ENCODE measurements at places on chromosomes 11 and 22. TPM values are rescaled to one million over a fixed set of nuclear protein-coding genes. Genes with fewer than 3 reads are reported as not detected.

PATE2 gene
- total RNA-seq, result 0.18 TPM

SEPTIN5 gene
- 18.4 TPM for total RNA-seq

MFRP gene
- 0.08 TPM for total RNA-seq

PANX2 gene
- 0.90 TPM for total RNA-seq

OOSP2 gene
- total RNA-seq, result not detected

EXPH5 gene
- total RNA-seq, result 1.1 TPM

THYN1 gene
- total RNA-seq, result 25.0 TPM

RAB1B gene
- total RNA-seq, result 85.1 TPM

CHID1 gene
- total RNA-seq, result 35.1 TPM

AIFM3 gene
- total RNA-seq, result 0.45 TPM

Measured in fibroblast of the aortic adventitia (primary cell).